Karpas-422 (cell line): ENCODE measurements at places on chromosomes 3 and 15.

DNA sequence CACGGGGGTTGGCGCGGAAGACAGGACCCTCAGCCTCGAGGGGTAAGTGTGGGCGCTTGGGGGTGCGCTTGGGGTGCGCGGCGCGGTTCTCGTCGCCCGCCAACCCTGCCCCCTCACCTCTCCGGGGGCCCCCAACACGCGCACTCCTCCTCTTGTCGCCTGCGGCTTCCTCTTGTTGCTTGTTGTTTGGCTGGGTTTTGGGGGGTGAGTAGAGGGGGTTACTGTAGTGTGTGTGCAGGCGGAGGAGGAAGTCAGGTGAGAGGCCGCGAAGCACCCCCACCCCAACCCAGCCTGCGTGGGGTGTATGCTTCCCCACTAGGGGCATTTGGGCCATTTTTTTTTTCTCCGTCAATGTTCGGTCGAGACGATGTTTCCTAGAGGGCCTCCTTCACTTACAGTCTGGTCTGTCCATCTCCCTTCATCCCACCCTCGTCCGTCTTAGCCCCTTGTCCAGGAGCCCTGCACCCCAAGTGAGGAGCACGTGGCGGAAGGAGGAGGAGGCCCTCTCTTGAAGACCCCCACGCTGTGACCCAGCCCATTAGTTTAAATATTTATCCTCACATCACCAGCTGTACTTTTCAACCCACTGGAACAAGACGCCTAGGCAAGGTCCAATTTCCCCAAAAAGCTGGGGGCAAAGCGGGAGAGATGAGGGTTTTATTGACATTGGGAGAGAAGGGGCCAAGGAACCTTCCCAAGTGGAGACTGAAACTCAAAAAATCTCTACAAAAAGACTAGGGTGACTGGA is 20.4 kb upstream of the SATB1 start:
- DNase-seq, result no peak

GRCh38 chr15:74869726-74870407 is 3.3 kb downstream of the SCAMP2 start:
- DNase-seq, result peak; percentile 73

- DNase-seq, result no peak
Measured at GRCh38 chr3:133620066-133620784, 41.5 kb downstream of the TOPBP1 start.

GRCh38 chr15:52010633-52011595 is 8.1 kb upstream of the MAPK6 start:
- no peak for DNase-seq

GRCh38 chr15:100350434-100351226 is 8.9 kb upstream of the ADAMTS17 start:
- DNase-seq, result no peak
